ENCODE measurements at places on chromosomes 13 and 19.

DNA sequence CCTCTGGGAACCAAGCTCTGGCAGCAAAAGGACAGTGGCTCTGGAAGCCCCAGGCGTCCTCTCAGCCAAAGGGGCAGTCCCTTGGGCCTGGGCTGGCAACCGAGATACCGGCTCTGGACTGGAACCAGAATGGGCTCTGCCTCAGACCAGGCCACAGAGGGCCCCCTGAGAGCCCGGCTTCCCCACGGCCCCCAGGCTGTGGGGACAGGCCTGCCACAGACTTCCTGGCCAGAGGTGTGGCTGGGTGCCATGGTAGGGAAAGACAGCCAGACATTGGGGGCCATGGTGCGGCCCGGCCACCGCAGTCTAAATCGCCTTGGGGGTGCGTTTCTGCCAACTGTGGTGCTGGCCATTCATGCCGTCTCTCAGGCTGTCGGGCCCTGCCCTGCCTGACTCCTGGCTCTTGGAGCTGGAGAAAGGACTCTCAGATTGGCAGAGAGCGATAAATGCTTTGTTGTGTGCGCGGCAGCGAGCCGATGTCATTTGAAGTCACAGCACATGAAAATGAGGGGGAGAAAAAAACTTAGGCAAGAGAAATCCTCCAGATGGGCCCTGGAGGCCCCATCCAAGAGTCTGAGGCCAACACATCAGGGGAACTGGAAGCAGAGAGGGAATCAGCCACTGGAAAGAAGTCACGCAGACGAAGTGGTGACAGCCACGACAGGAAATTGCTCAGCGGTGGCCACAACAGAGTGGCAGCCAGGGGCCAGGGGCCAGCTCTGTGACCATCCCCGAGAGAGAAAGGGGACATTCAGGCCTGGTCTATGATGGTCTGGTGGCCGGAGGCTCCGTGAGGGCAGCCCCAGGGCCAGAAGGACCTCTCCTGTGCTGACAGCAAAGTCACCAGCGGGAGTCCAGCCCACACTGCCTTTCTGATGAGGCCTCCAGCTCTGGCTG lies 26.5 kb downstream of the SH3GL1 start:
- no peak for DNase-seq

GRCh38 chr19:40232479-40232878 lies 6.0 kb upstream of the CCNP start:
- DNase-seq: no peak

DNA sequence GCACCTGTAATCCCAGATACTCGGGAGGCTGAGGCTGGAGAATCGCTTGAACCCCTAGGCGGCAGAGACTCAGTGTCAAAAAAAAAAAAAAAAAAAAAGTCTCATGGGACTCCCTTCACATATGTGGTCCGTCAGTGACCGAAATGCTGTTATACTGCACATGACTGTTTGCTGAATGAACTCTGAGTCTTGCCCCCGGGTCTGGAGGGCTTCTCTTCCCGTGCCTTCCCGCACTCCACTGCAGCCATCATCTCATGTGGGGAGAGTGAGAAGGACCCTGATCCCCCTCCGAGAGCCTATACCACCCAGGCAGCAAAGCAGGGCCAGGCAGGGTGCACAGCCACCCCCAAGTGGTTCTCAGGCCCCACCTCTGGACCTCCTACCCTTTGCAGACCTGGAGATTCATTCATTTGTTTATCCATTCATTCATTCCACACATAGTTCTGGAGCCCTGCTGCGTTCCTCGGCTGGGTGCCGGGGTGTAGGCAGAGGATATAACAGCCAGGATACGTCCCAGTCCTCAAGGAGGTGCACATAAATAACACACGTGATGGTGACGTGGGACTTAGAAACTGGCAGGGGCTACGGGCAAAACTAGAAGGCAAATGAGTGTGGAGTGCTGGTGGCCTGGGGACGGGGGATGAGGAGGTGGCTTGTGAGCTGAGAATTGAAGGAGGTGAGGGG lies 14.2 kb downstream of the NDUFA11 start:
- no peak for DNase-seq

GRCh38 chr13:22839603-22840530 lies 340.9 kb upstream of the SGCG start:
- DNase-seq: no peak

GRCh38 chr19:37467608-37468090 lies 405 bp upstream of the ZNF569 start:
- DNase-seq: no peak

DNA sequence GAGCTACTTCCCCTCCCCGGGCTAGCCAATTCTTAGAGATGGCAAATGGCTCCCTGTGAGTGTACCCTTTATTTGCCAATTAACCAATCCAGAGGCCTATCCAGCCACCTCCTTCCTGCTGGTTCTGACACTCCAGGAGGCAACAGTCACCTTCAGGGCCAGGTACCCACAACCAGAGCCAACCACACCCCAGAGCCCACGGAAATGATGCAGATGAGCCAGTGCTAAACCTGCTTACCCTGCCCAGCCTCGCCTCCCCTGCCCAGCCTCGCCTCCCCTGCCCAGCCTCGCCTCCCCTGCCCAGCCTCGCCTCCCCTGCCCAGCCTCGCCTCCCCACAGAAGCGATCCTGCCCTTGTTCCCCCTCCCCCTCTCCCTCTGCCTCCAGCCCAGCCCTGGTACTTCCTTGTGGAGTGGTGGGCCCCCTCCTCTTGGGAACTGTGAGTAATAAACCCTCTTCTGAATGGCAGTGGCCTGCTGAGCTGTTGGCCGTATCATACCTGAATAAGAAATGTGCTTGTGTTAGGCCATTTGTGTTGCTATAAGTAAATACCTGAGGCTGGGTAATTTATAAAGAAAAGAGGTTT lies 173.8 kb upstream of the RNF113B start:
- DNase-seq: no peak

DNA sequence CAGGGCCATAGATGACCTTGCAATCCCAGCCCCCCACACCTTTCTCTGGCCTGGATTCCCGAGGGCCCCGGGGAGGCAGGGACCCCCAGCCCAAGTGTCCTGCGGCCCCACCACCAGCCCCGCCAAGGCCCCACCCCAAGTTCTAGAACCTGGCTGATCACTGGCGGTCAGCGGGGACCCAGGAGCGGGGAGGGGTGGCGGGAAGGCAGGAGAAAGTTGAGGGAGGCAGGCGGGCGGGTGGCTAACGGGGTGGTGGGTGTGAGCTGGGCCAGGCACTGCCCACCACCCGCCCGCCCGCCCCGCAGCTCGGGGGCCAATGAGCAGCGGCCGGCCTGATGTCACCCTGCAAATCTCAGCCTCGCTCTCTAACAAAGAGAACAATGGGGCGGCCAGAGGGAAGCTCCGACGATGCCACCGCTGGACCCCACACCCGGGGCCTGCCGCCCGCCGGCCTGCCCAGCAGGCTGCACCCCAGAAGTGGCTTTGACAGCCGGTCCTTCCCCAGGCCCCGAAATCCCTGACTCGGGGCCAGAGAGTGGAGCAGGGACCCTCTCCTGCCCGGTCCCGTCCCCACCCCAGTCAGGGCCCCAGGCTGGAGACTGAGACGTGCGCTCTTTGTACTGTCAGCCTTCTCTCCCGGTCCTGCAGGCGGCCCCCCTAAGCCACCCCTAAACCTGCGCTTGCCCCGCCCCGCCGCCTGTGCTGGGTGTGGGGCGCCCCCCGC lies 1.6 kb downstream of the MEX3D start:
- no peak for DNase-seq

DNA sequence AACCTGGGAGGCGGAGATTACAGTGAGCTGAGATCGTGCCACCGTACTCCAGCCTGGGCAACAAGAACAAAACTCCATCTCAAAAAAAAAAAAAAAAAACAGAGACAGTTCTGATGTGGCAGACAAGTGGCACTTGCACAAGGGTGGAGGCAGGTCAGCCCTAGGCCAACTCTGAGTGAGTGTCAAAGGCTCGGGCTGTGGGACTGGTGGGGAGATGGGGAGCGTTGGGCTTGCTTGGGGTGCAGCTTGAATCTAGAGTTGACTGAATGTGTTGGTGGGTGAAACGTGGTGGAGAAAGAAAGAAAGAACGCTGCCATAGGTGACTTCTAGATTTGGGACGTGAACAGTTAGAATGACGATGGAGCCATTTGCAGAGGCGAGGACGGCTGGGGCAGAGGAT lies 121.3 kb upstream of the SPACA7 start:
- no peak for DNase-seq

DNA sequence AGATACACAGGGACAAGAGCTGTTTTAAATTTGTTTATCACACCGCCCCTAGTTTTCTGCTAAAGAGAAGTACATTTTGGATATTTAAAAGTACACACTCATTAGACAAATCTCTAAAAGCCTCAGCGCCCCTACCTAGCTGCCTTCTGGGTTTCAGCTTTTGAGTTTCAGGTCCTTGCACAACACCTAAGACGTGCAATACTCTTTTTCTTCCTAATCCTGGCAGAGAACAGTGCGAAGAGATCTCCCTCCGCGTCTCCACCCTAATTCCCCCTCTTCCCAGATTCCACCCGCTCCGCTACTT lies 421 bp upstream of the KLF5 start:
- no peak for DNase-seq

- DNase-seq: no peak
Observed at GRCh38 chr19:52007451-52007805, 583 bp downstream of the ZNF615 start.

- no peak for DNase-seq
Observed at GRCh38 chr19:38019396-38019724, 112.4 kb downstream of the SIPA1L3 start.

DNA sequence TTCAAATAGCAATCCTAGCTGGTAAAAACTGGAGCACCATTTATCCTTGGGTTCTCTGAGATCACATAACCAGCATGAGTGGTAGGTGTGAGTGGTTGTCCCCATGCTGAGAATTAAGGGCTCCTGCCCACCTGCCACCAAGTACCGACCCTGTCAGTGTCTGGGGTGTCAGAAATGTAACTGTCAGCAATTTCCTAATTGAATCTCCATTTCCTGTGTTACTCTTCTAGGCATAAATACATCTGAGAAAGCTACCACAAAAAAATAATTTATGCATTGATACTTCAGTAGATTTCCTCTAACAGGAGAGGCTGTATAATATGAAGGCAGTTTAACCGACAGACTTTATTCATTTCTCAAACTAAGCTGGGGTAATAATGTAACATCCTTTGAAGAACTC lies 25.1 kb downstream of the CPB2 start:
- no peak for DNase-seq

DNA sequence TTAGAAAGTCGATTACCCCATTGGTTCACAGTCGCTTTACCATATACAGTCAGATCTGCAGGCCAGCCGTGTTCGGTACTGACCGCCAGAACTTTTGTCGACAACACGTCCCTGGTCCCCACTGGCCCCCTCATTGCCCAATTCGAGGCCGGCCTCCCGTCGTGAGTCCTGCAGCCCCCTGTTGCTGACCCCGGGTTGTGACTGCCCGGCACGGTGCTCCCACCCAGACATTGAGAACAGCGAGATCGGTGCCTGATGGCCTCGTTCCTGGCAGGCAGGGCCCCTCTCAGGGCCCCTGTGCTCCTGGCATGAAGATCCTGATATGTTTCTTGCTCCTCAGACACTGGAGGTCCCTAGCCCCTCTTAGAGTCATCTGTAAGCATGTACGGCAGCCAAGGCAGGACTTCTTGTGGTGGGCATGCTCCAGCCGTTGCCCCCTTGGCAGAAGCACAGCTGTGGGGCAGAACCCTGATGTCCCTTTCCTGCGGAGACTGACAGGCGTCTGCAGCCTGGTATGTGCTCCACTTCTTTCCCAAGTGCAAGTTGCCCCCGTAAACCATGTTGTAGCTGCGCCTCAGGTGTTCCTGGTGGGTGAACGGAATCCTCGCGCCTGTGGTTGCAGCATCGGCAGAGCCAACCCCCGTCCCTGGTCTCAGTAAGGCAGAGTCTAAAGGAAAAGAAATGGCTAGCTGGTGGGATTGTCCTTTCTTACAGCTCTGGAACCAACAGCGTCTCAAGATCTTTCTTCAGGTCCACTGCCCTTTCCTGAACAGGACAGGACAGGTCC lies 123.2 kb upstream of the SPACA7 start:
- no peak for DNase-seq

GRCh38 chr13:112903071-112903577 lies 65.9 kb upstream of the MCF2L start:
- no peak for DNase-seq

- DNase-seq: no peak
Observed at GRCh38 chr13:49304356-49304755, 56.6 kb downstream of the CDADC1 start.

DNA sequence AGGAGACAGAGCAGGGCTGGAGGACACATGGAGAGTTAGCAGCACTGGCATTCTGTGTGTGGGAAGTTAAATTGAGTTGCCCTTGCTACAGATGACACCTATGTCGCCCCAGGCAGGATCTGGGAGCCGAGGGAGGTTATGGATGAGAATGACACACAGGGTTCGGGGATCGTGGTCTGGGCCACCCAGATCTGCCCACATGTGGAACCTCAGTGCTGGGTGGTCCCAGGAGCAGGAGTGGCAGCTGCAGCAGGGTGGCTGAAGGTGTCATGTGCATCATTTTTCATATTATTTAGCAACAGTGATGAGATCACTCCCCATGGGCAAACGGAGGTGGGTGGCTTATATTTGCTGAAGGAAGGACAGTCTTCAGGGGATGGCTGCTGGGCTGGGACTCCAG lies 3.2 kb downstream of the IL17D start:
- no peak for DNase-seq

- no peak for DNase-seq
Observed at GRCh38 chr19:14019100-14019499, 8.8 kb upstream of the RLN3 start.

DNA sequence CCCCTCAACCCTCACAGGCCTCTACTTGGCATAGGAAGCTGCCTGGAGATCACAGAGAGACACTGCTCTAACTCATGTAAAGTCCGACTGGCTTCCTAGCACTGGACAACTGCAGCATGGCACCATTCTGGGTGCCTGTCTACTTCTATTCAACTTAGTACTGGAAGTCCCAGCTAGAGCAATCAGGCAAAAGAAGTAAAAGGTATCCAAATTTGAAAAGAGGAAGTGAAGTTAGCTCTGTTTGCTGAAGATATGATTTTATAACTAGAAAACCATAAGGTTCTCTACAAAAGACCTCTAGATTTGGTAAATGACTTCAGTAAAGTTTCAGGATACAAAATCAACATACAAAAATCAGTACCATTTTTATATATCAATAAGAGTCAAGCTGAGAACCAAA lies 1017.6 kb downstream of the PCDH9 start:
- DNase-seq: no peak

GRCh38 chr19:45103508-45104319 lies 10.7 kb downstream of the PPP1R37 start:
- no peak for DNase-seq

DNA sequence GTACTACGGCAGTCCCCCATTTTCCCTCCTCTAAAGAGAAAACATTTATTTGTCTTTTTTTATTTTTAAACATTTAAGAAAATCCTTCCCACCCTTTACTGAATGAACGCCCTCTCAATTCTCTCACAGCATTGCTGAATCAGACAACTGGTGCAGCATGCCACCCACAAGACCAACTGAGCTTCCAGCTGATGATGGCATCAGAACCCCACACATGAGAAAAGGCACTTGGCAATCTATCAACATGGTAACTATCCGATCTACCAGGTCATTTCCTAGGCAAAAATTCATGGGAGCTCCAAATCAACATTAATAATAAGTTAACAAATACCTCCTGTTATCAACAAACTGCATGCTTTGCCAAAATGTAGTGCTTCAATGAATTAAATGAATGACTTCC lies 43.1 kb downstream of the LHFPL6 start:
- DNase-seq: no peak
